Immature natural killer cell (primary cell): ENCODE measurements at places on chromosomes 4 and X. TPM values are rescaled to one million over a fixed set of nuclear protein-coding genes. Genes with fewer than 3 reads are reported as not detected.

MAPK10 gene
- not detected for polyA plus RNA-seq

PDZD11 gene
- 48.1 TPM for polyA plus RNA-seq

ITGB1BP2 gene
- not detected for polyA plus RNA-seq

UBL4A gene
- 56.3 TPM for polyA plus RNA-seq

ZCCHC4 gene
- polyA plus RNA-seq = 9.2 TPM

KLF3 gene
- 63.8 TPM for polyA plus RNA-seq

FAM156A gene
- polyA plus RNA-seq = 5.6 TPM

USP27X gene
- polyA plus RNA-seq = 0.53 TPM

ATP8A1 gene
- polyA plus RNA-seq = 18.1 TPM

BST1 gene
- 0.78 TPM for polyA plus RNA-seq

GPR143 gene
- polyA plus RNA-seq = 0.18 TPM

RAB9A gene
- 45.8 TPM for polyA plus RNA-seq

RASGEF1B gene
- 5.9 TPM for polyA plus RNA-seq

NMU gene
- polyA plus RNA-seq = not detected

UCP1 gene
- polyA plus RNA-seq = not detected

DRD5 gene
- polyA plus RNA-seq = not detected

SHROOM4 gene
- polyA plus RNA-seq = not detected

GSX2 gene
- polyA plus RNA-seq = not detected

MAGEA12 gene
- polyA plus RNA-seq = not detected

TLL1 gene
- polyA plus RNA-seq = not detected

HS3ST1 gene
- polyA plus RNA-seq = not detected

STPG2 gene
- not detected for polyA plus RNA-seq

CACNA1F gene
- not detected for polyA plus RNA-seq

PCDH11X gene
- polyA plus RNA-seq = not detected

VCX3A gene
- not detected for polyA plus RNA-seq

H2BW1 gene
- not detected for polyA plus RNA-seq

FGF5 gene
- not detected for polyA plus RNA-seq

SSX4 gene
- polyA plus RNA-seq = not detected

MAP3K15 gene
- not detected for polyA plus RNA-seq

GLUD2 gene
- 0.16 TPM for polyA plus RNA-seq

CT45A6 gene
- polyA plus RNA-seq = not detected

TRAPPC2 gene
- polyA plus RNA-seq = 60.1 TPM

KIT gene
- 6.7 TPM for polyA plus RNA-seq

ADH1C gene
- not detected for polyA plus RNA-seq

SPATA4 gene
- not detected for polyA plus RNA-seq

CT83 gene
- polyA plus RNA-seq = not detected

TRIM61 gene
- 1.8 TPM for polyA plus RNA-seq

DDIT4L gene
- not detected for polyA plus RNA-seq
